ENCODE measurements at places on chromosomes 5 and 9. TPM values are rescaled to one million over a fixed set of nuclear protein-coding genes. Genes with fewer than 3 reads are reported as not detected.

Gene NUP214
- total RNA-seq = 56.1 TPM

Gene IL3
- not detected for total RNA-seq

Gene OR1Q1
- total RNA-seq = not detected

Gene SHISAL2B
- not detected for total RNA-seq

Gene VAV2
- total RNA-seq = 34.8 TPM

Gene PPWD1
- total RNA-seq = 37.8 TPM

Gene C9orf85
- 17.0 TPM for total RNA-seq

Gene DIRAS2
- 0.07 TPM for total RNA-seq

Gene KIF20A
- 1.4 TPM for total RNA-seq

Measured in mucosa of descending colon (tissue), 3 donors.